ENCODE measurements at places on chromosomes 5 and 9. TPM values are rescaled to one million over a fixed set of nuclear protein-coding genes. Genes with fewer than 3 reads are reported as not detected.

The ZNF300 gene
- total RNA-seq = 90.9 TPM

The PCDHA10 gene
- 10.6 TPM for total RNA-seq

The LHX2 gene
- 73.0 TPM for total RNA-seq

The CD14 gene
- 11.4 TPM for total RNA-seq

The LCN1 gene
- not detected for total RNA-seq

The IL5 gene
- total RNA-seq = not detected

The PDLIM4 gene
- 2.0 TPM for total RNA-seq

The DCTN3 gene
- total RNA-seq = 165 TPM

The PCDHB7 gene
- total RNA-seq = 9.8 TPM

The IL4 gene
- not detected for total RNA-seq

The UBE2QL1 gene
- total RNA-seq = 39.1 TPM

The ADGRV1 gene
- 98.6 TPM for total RNA-seq

The SLC36A1 gene
- 19.2 TPM for total RNA-seq

The HIGD2A gene
- 27.7 TPM for total RNA-seq

DNA sequence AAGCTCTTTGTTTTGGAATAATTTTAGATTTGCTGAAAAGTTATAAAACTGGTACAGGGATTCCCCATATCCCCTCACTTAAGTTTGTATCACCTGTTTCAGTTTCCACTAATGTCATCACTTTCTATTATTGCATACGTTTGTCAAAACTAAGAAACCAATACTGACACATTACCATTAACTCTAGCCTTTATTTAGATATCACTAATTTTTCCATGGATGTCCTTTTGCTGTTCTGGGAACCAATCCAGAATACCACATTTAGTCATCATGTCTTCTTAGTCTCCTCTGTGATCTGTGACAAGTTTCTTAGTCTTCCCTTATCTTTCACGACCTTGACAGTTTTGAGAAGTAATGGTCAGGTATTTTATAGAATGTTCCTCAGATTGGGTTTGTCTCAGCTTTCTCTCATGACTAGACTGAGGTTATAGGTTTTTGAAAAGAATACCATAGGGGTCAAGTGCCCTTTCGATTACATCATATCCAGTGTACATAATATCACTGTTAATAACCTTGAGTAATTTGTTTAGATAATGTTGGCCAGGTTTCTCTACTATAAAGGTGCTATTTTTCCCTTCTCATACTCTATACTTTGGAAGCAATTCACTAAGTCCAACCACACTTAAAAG lies 51.9 kb upstream of the NMUR2 start:
- no peak for DNase-seq

DNA sequence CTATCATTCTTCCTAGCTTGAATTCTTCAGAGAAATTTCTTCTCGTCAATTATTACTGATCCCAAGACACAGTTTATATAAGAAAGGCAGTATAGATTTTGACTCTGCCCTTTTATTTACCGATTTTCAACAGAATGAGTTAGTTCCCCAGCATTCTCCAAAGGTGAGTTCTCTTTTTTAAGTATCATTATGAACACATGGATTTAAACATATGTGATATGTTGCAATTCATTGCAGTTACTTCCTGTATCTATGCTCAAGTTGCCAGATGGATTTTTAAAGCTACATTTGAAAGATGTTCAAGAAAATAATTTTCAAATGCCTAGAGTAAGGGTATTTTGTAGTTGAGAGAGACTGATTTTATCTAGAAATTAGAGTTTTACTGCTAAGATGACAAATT lies 8.4 kb downstream of the WDR41 start:
- DNase-seq = no peak

GRCh38 chr5:128262911-128263310 lies 179.3 kb downstream of the SLC12A2 start:
- DNase-seq = no peak

DNA sequence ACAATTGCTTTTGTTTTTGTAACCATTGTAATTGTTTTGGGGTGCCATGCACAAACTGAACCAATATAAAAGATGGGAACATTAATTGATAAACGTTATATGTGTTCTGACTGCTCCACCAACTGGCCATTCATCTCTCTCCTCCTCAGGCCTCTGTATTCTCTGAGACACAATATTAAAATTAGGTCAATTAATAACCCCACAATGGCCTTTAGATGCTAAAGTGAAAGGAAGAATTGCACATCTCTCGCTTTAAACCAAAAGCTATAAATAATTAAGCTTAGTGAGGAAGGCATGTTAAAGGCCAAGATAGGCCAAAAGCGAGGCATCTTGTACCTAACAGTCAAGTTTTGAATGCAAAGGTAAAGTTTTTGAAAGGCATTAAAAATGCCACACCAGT lies 448.4 kb upstream of the ITGA1 start:
- DNase-seq = no peak

- no peak for DNase-seq
Observed at GRCh38 chr5:158559643-158560042, 540.1 kb downstream of the EBF1 start.

DNA sequence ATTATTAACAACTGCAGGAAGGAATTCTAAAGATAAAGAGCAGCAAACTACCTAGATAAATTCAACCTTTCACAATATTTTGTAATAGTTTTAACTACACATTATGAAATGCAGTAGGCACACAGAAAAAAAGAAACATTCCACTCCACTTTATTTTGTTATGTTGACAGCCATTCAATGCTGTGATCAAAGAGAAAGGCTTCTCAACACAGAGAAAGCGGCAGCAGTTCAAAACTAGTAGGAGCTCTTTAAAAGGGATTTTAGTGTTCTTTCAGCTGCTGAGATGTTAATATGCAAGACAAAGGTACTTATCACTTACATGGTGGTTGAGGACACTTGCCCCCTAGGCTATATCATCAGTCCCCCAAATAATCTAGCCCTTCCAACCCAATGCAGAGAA lies 11.6 kb downstream of the CEMIP2 start:
- no peak for DNase-seq

GRCh38 chr9:87464110-87464991 lies 33.3 kb upstream of the DAPK1 start:
- DNase-seq = no peak

DNA sequence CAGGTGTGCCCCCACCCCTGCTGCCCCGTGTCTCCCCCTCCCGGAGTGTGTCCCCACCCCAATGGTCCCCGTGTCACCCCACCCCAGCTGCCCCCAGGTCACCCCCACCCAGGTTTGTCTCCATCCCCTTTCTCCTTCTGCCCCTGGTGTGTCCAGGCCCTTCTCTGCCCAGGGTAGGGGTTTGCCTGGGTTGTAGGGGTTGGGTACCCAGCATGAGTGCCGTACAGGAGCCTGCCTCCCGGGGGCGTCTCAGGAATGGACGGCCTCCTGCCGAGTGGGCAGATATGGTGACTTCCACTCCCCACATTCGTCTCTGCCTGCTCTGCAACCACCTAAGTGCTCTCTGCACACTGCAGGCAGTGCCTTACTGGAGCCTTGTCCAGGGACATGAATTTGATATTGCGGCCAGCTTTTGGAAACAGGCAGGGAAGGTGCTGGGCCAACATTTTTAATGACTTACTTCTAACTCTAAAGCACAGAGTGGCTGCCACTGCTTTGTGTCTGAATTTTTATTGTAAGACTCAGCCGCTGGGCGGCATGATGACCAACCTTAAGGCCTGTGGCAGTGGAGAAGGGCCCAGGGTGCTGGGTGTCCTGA lies 6.7 kb downstream of the LRRC14B start:
- DNase-seq = no peak

DNA sequence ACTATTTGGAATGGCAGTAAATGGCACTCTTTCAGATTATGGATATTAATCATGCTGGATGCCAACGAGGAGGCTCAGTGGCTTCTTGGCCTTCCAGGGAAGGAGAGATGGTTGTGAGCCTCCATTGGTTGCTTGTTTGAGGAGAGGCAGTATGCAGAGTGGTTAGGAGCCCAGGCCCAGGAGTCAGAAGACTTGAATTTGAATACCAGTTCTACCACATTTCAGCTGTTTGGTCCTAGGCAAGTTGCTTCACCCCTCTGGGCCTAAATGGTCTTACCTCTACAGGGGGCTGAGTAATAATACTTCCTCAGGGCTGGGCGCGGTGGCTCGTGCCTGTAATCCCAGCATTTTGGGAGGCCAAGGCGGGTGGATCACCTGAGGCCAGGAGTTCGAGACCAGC lies 52.5 kb downstream of the COL27A1 start:
- DNase-seq = no peak

GRCh38 chr5:142845954-142846398 lies 75.8 kb downstream of the ARHGAP26 start:
- no peak for DNase-seq

GRCh38 chr5:115544436-115545350 lies at the start of gene FEM1C:
FEM1C (minus strand) TSS chr5:115544775; CDS start chr5:115543493, 1,282 bp downstream.
- peak; percentile 95 for DNase-seq

DNA sequence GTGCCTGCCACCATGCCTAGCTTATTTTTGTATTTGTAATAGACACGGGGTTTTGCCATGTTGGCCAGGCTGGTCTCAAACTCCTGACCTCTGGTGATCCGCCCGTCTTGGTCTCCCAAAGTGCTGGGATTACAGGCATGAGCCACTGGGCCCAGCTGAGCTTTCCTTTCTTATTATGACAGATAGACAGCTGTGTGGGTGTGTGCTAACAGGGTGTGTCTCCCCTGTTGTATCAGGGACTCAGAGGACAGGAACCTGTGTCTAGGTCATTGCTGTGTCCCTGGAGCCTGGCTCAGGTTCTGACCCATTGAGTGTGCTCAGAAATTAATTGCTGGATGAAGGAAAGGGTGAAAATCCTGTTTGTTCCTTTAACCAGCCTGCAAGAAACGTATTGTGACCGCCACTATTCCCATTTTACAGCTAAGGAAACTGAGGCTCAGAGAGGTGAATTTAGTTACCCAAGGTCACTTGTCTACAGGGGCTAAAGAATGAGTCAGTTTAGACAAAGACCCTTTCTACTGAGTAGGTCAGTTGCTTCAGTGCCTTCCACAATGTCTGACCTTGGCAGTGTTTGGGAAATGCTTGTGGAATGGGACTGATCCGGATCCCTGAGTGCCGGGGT lies 16.8 kb downstream of the NCS1 start:
- DNase-seq = no peak

- DNase-seq = no peak
Observed at GRCh38 chr5:148107608-148108007, 43.8 kb downstream of the SPINK5 start.

GRCh38 chr9:126230692-126231091 lies 95.9 kb upstream of the MVB12B start:
- no peak for DNase-seq

- DNase-seq = no peak
Observed at GRCh38 chr5:57488215-57488955, 5.8 kb upstream of the ACTBL2 start.

DNA sequence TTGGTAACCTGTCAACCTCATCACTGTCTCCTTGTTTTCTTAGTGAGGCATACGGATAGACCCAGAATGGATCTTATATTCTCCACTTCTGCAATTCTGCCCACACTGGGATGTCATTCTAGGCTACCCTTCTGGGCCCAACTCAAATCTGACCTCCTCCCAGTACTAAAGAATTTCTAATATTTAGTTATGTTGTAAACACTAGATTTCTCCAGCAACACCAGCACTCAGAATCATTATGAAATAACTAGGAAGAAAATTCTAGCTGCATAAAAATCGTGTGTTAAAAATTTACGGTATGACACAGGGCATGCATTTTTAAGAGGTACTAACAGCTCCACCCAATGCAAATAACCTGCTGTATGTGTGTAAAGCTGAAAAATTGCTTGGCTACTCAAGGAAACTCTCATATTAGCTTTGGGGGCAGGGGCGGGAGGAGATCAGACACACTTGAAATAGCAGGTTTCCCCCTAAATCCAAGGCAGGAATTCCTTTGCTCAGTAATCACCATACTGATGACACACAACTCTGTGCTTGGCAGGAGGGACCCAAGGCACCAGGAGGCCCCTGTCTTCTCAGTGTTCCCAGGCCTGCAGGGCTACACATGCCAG lies 27.3 kb downstream of the MACROH2A1 start:
- DNase-seq = no peak

GRCh38 chr9:134455934-134456755 lies 129.9 kb downstream of the RXRA start:
- DNase-seq = no peak

DNA sequence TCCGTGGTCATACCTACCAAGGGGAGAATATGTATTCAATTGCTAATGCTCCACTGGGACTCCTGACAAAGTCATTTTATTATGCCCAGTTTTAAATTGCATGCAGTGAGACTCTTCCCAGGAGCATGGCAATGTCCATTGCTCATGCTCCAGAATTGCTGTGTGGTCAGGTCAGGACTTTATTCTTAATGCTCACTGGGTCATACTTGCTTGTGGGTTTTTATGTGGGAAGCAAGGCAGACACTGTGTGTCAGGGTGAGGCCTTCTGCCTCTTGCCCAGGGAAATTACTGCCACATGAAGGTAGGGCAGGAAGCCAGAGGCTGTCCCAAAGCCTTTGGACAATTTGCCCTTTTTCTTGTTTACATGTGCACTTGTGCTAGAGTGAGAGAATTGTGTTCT lies 164.6 kb upstream of the MEF2C start:
- no peak for DNase-seq

GRCh38 chr5:178207183-178207916 lies 3.0 kb downstream of the HNRNPAB start:
- no peak for DNase-seq

GRCh38 chr5:177454397-177455035 lies 7.9 kb downstream of the PRR7 start:
- DNase-seq = peak; percentile 98

GRCh38 chr5:159218595-159219023 lies 9.3 kb upstream of the RNF145 start:
- DNase-seq = no peak

Measured in frontal cortex (tissue), 4 donors.